Gastrocnemius medialis (tissue), 4 donors: ENCODE measurements at places on chromosomes 3 and 15. TPM values are rescaled to one million over a fixed set of nuclear protein-coding genes. Genes with fewer than 3 reads are reported as not detected.

Gene DOCK3
- total RNA-seq = 0.69 TPM

Gene ISLR2
- total RNA-seq = 2.2 TPM

Gene SERPINI1
- 2.7 TPM for total RNA-seq

Gene ZNF501
- 4.7 TPM for total RNA-seq

Gene GOLGA6L10
- 0.49 TPM for total RNA-seq

Gene SLC22A13
- total RNA-seq = 0.51 TPM

Gene GPR149
- total RNA-seq = not detected

Gene COPB2
- total RNA-seq = 42.6 TPM

Gene KBTBD13
- 1.4 TPM for total RNA-seq

Gene DYNLT2B
- total RNA-seq = 2.3 TPM

Gene PIERCE2
- total RNA-seq = 11.8 TPM

Gene POTEB3
- not detected for total RNA-seq

- H3K36me3 ChIP-seq = no peaks in the 10 kb centered on the region
- H3K27me3 ChIP-seq = no peaks in the 10 kb centered on the region
- no peak overlapping the region for H3K27ac ChIP-seq
- peaks cover 5% of the 10 kb centered on the region for H3K4me1 ChIP-seq
- H3K4me3 ChIP-seq = no peak overlapping the region
- DNase-seq = no peak
Measured at GRCh38 chr3:69692761-69693160, 46.5 kb upstream of the MITF start.

GRCh38 chr3:127821394-127821793 is 921 bp downstream of the MGLL start:
- H3K27ac ChIP-seq = peak overlapping the region; percentile 92
- H3K4me1 ChIP-seq = peaks cover 49% of the 10 kb centered on the region
- H3K36me3 ChIP-seq = peaks cover 1% of the 10 kb centered on the region
- DNase-seq = no peak

- DNase-seq = peak; percentile 11
- peaks cover 31% of the 10 kb centered on the region for H3K36me3 ChIP-seq
- H3K4me3 ChIP-seq = peak overlapping the region; percentile 54
Measured at GRCh38 chr15:39976291-39977274, 42.7 kb downstream of the EIF2AK4 start.

DNA sequence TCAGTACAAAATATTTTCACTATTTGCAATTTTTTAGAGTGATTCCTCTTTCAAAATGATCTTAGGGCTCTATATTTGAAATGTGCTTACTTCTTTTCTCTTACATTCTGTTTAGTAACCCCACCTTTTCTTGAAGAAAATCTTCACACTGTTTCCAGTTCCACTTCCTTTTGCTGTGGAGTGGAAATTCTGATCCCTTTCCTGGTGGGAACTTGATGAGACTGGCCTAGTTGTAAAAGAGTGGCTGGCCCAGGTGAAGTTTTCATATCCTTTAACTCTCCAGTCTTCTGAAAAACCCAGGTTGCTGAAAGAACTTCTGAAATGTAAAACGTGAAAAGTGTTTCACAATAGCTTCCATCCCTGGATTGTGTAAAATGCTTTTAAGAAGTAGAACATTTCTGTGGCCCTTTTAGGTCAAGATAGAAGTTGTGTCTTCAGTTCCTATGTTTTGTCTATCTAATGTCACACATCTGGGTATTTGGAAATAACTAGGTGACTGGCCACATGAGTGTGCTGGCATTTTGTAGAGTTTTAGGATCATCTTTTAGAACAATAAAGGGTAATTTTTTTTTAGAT is 84.8 kb upstream of the LRIG1 start:
- H3K27ac ChIP-seq = no peak overlapping the region
- no peak for DNase-seq
- H3K4me1 ChIP-seq = no peaks in the 10 kb centered on the region
- H3K36me3 ChIP-seq = no peaks in the 10 kb centered on the region
- no peaks in the 10 kb centered on the region for H3K27me3 ChIP-seq

- H3K4me1 ChIP-seq = no peaks in the 10 kb centered on the region
- H3K4me3 ChIP-seq = no peak overlapping the region
- DNase-seq = no peak
Measured at GRCh38 chr3:104610730-104611652, 755.7 kb upstream of the ALCAM start.

- no peak overlapping the region for H3K4me3 ChIP-seq
- H3K36me3 ChIP-seq = no peaks in the 10 kb centered on the region
- no peaks in the 10 kb centered on the region for H3K4me1 ChIP-seq
Measured at GRCh38 chr3:137582484-137582883, 181.6 kb upstream of the SOX14 start.

- no peak overlapping the region for H3K4me3 ChIP-seq
- H3K36me3 ChIP-seq = peaks cover 14% of the 10 kb centered on the region
- DNase-seq = no peak
- H3K4me1 ChIP-seq = peaks cover 24% of the 10 kb centered on the region
Measured at GRCh38 chr3:39137991-39138803, 15.2 kb downstream of the CSRNP1 start.

- no peaks in the 10 kb centered on the region for H3K27me3 ChIP-seq
- no peak for DNase-seq
- H3K36me3 ChIP-seq = no peaks in the 10 kb centered on the region
- H3K4me3 ChIP-seq = no peak overlapping the region
- no peak overlapping the region for H3K27ac ChIP-seq
Measured at GRCh38 chr15:33040496-33040895, 154.0 kb downstream of the FMN1 start.

DNA sequence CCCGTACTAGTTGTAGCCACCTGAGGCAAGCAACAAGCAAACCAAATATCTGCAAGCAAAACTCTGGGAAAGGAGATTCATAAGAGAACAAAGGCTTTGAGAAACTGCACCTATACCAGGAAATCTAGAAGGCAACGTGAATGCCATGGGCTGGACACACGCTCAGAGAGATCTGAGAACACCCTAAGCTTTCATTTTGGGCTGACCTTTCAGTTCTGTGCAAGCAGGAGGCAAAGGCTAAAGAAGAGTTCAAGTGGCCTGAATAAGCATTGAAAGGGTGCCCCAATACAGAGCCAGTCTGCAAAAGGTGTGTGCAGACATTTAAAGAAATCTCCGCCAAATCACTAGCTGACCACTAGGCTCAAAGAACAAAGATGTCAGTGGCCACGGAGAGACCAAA is 461.6 kb downstream of the PYDC2 start:
- H3K27ac ChIP-seq = no peak overlapping the region
- no peaks in the 10 kb centered on the region for H3K36me3 ChIP-seq
- no peak overlapping the region for H3K4me3 ChIP-seq
- no peaks in the 10 kb centered on the region for H3K27me3 ChIP-seq
- no peaks in the 10 kb centered on the region for H3K4me1 ChIP-seq

- no peak overlapping the region for H3K27ac ChIP-seq
- H3K4me1 ChIP-seq = no peaks in the 10 kb centered on the region
- no peak overlapping the region for H3K4me3 ChIP-seq
- H3K36me3 ChIP-seq = no peaks in the 10 kb centered on the region
Measured at GRCh38 chr3:58837856-58838255, 171.3 kb upstream of the FAM3D start.

- DNase-seq = no peak
- no peaks in the 10 kb centered on the region for H3K4me1 ChIP-seq
- peak overlapping the region; percentile 14 for H3K27ac ChIP-seq
- peak overlapping the region; percentile 54 for H3K4me3 ChIP-seq
- H3K36me3 ChIP-seq = no peaks in the 10 kb centered on the region
- H3K27me3 ChIP-seq = no peaks in the 10 kb centered on the region
Measured at GRCh38 chr3:9135526-9135925, 113.9 kb downstream of the SRGAP3 start.

GRCh38 chr3:45988804-45989203 is 6.8 kb downstream of the FYCO1 start:
- H3K36me3 ChIP-seq = no peaks in the 10 kb centered on the region
- no peak overlapping the region for H3K4me3 ChIP-seq
- H3K4me1 ChIP-seq = peaks cover 100% of the 10 kb centered on the region
- DNase-seq = no peak

DNA sequence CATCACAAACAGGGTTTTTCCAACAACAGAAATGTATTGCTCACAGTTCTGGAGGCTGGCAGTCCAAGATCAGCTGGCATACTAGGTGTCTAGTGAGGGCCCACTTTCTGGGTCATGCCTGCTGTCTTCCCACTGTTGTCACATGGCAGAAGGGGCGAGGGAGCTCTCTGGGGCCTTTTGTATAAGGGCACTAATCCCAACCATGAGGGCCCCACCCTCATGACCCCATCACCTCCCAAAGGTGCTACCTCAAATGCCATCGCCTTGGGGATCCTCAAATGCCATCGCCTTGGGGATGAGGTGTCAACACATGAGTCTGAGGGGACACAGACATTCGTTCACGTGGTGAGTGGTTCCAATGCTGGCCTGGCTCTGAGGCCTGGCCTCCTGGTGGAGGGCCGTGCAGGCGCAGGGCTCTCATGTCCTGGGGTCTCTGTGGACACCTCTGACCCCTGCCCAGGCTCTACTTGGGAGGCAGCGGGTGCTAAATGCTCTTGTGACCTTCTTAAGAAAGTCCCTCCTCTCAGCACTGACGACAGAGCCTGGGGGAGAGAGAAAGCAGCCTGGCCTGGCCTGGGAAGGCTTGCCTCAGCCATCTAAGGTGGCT is 16.8 kb downstream of the NUP210 start:
- H3K36me3 ChIP-seq = no peaks in the 10 kb centered on the region
- H3K27me3 ChIP-seq = no peaks in the 10 kb centered on the region
- DNase-seq = no peak
- H3K4me1 ChIP-seq = no peaks in the 10 kb centered on the region
- no peak overlapping the region for H3K4me3 ChIP-seq

DNA sequence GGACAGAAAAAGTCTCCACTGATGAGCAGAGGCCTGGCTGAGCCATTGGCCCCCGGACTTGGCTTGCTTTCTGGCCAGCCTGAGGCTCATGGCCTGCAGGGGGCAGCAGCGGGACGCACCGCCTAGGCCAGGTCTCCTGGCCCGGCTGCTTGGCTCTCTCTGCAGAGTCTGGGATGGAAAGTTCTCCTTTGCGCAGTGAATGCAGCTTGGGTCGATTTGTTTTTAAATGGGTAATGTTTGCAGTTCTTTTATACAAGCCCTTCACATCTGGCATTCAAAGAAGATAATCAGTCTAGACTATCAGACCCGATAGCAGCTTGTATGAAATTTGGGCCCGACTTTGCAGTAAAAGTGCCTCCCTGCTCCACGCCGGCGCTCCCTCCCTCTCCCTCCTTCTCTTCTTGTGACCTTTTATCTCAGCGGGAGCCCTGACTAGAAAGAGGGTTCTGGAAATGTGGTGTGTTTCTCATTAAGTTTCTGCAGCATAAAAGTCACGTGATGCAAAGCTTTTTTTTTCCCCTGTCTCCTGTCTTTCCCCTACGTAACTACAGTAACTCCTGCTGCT is 59.9 kb downstream of the ZNF621 start:
- H3K4me1 ChIP-seq = no peaks in the 10 kb centered on the region
- no peak overlapping the region for H3K4me3 ChIP-seq
- H3K36me3 ChIP-seq = no peaks in the 10 kb centered on the region

GRCh38 chr3:48514431-48515227 is 10.7 kb upstream of the SHISA5 start:
- no peak for DNase-seq
- no peaks in the 10 kb centered on the region for H3K27me3 ChIP-seq
- H3K36me3 ChIP-seq = no peaks in the 10 kb centered on the region
- no peak overlapping the region for H3K27ac ChIP-seq
- H3K4me3 ChIP-seq = no peak overlapping the region

DNA sequence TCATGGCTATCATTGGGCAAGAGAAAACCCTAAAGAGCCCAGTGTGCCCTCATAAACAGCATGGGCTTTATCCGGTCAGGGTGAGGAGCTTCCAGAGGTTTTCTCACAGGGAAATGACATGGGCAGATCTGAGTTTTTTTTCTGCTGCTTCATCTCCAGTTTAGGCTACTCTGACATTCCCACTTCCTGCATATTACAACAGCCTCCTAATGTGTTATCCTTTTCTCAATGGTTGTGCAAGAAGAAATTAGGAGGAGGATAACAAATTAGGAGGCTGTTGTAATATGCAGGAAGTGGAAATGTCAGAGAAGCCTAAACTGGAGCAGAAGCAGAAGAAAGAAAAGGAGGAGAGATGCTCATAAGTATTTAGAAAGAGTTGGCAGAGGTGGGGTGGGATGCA is 175.6 kb downstream of the MTHFS start:
- no peak overlapping the region for H3K4me3 ChIP-seq
- H3K4me1 ChIP-seq = no peaks in the 10 kb centered on the region
- no peak overlapping the region for H3K27ac ChIP-seq
- no peaks in the 10 kb centered on the region for H3K27me3 ChIP-seq
- DNase-seq = no peak
